ENCODE measurements at places on chromosomes 13 and 19.
A peak's percentile ranks its signal among the peaks of the same experiment; 100 is the strongest.

- no peak for DNase-seq
Measured at GRCh38 chr19:38528931-38529330, 88.8 kb downstream of the MAP4K1 start.

DNA sequence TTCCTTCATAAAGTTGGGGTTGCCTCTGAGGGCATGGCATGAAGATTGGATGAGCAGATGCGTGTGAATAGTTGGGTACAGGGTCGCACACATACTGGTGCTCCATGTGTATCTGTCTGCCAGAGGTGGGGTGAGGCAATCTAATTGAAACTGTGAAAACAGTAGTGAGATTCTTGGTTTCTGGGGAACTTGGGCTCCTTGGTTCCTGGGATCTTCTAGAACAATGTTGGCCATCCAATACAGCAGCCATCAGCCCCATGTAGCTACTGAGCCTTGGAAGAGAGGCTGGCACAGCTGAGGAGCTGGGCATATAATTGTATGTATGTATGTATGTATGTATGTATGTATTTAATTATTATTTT, 616 bp downstream of the FCHO1 start:
- DNase-seq: no peak

DNA sequence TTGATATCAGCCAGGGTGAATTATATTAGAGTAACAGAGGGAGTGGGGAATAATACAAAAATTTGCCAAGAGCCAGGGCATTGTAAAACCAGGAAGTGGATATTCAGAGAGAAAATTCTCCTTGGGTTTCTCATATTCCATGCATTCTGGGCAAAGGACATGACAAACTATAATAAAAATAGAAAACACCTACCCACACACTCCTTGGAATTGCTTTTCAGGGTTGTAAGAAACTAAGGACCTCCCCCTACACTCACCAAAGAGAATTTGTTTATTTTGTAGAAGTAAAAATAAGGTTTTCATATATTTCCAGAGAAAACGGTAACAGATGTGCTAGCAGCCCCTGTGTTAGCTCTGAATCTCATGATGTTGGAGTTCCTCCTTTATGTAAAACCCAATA, 649.6 kb downstream of the SLITRK1 start:
- no peak for DNase-seq

DNA sequence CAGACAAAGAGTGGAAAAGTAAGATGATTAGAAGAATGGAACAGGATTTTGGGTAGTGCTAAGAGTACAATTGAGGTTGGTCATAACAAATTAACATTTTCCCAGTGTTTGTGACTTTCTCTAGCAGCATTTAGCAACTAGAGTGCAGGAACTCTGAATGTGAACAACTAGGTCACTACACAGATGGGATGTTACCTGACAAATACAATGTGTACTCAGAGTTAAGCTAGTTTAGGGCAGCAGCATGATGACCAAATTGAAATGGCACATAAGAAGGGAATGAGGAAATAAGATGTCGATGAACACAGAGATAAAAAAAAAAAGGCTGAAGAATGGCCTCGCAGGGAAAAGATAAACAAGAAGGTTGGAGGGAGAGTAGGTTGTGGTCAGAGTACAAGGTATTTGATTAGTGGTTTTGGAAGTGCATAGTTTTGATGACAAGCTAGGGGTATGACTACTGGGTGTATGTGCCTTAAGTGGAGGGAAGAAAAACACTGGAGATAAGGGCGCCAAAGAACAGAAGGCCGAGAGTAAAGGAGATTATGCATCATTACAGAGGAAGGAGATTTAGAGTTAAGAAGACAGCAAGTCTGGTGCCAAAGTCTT, 381.1 kb downstream of the FGF14 start:
- DNase-seq: peak; percentile 7

GRCh38 chr13:43158516-43158915, 135.1 kb downstream of the DNAJC15 start:
- DNase-seq: no peak

DNA sequence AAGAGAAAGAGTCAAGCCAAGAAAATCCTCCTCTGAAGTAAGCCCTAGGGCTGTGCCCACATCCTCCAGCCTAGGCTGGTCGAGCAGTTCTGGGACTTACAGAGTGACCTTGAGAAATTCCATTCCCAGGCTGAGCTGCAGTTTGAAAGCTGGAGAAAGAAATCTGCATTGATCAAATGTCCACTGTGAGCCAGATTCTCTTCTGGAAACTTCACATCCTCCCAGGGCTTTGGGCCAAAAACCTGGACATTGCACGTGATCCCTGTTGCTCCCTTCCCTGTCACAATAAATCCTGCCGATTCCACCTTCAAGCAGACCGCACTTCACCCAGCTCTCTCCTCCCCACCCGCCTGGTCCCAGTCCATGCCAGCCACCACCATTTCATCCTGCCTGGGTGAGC, 15.7 kb downstream of the TMEM143 start:
- no peak for DNase-seq

DNA sequence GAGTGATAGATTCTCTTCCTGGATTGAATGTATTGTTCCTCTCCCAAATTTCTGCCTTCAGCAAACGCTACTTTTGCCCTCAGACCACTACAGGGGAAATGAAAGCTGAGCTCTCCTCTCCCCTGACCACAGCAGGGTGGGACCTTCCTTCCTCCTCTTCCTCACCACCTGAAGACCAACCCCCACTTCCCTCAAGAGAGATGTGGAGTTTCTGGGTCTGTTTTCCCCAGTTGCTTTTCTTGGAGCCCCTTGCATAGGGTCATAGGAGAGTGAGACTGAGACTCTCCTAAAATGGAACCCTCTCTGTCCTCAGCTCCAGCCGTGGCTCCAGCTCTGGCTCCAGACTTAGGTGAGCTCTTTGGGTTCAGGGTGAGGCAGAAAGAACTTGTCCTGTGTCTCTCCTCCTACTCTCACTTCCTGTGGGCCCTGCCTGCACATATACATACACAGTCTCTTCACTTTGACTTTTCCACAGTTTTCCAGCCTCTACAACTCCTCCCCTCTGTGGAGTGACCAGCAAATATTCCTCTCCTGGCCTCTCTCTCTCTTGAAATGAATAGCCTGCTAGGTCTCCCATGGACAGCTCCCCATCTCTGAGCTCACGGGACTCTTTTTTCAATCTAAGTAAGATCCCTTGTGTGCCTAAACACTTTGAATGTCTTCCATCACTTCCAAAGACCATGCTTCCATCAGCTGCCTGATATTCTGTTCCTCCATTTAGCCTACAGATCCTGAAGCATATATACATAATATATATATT, 19.2 kb upstream of the ZNF175 start:
- no peak for DNase-seq

- DNase-seq: peak; percentile 97
Measured at GRCh38 chr19:37251308-37252229, 33.6 kb downstream of the ZNF383 start.
